ENCODE measurements at places on chromosomes 12 and 14. TPM values are rescaled to one million over a fixed set of nuclear protein-coding genes. Genes with fewer than 3 reads are reported as not detected.

The SLC4A8 gene
- polyA plus RNA-seq = 1.2 TPM

DNA sequence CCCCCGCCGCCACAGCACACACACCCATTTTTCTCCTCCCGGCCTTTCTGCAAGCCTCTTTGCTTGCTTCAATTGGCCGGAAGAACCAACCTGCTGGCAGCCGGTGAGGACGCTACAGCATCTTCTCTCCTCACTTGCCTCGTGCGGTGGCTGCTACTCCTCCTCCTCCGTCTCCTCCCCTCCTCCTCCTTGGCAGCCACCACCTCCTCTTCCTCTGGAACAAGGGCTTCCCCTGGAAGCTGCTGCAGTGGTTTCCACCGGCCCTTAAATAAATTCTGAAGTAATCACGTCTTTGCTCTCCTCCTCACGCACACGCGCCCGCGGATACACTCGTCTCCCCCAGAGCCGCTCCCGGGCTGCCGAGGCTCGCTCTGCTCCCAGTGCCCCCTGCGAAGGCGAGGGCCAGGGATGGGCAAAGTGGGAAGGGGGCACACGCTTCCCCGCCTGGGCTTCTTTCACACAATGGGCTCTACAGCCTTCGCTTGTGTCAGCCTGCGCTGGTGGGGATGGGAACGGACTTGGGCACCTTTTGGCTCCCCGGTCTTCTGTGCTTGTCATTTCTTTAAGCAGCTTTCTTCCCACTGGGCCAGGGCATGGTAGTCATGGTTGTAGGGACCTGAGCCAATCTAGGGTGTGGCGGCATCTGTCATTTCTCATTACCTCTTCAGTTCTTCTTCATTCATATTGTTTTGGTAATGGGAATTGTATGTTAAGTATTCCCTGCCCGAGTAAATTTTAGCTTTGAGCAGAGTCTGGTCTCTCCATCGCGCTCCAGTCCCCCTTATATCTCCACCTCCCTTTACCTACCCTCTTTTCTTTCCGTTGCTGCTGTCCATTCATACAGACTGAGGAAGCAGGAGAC, at the start of gene PPFIA2:
PPFIA2 (minus strand) TSS at position 161 of the 862 bp plus-strand sequence.
- H3K4me3 ChIP-seq = peak within 1 kb of the TSS; percentile 68
- H3K27me3 ChIP-seq = peaks cover 5% of the 10 kb centered on the region
- H3K4me1 ChIP-seq = peaks cover 18% of the 10 kb centered on the region
- no peaks in the 10 kb centered on the region for H3K36me3 ChIP-seq

The ASIC1 gene
- not detected for polyA plus RNA-seq

DNA sequence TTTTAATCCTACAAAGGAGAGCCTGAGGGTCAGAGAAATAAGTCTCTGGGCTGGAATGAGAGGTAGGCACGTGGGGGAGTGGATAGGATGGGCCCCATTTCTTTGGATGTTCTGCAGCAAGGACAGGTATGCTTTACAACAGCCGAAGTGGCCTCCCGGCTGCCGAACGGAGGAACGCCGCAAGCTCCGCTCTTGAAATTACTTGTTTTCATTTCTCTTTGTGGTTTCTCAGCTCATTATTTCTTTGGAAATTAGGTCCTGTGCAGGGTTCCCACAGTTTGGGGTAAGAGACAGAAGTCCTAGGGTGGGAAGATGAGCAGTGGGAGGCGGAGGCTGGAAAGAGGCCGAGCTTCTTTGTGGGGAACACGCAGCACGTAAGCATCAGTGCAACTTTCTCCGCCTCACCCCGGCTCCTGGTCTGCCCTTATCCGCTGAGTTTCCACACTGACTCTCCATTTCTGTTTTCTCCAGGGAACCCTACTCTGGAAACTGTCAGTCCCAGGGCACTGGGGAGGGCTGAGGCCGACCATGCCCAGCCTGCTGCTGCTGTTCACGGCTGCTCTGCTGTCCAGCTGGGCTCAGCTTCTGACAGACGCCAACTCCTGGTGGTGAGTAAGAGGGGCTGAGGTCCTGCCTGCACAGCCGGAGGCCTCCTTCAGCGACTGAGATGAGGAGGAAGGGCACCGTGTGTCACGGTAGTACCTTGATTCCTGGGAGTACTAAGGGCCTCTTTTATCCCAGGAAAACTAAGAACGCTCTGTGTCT, 2.0 kb downstream of the WNT5B start:
- no peaks in the 10 kb centered on the region for H3K36me3 ChIP-seq
- no peak for DNase-seq
- H3K4me1 ChIP-seq = peaks cover 15% of the 10 kb centered on the region
- peaks cover 9% of the 10 kb centered on the region for H3K27me3 ChIP-seq
- H3K4me3 ChIP-seq = peak overlapping the region; percentile 35
- no peak overlapping the region for H3K27ac ChIP-seq

- no peak overlapping the region for H3K27ac ChIP-seq
- H3K4me3 ChIP-seq = no peak overlapping the region
- H3K27me3 ChIP-seq = no peaks in the 10 kb centered on the region
- no peak for DNase-seq
- H3K4me1 ChIP-seq = no peaks in the 10 kb centered on the region
- H3K36me3 ChIP-seq = no peaks in the 10 kb centered on the region
Measured at GRCh38 chr12:44476683-44477082, 399.4 kb downstream of the NELL2 start.
